Activated T-helper 1 cell treated with Interleukin-2 at 50 U/mL for 16 hours (primary cell): ENCODE measurements at places on chromosomes 7 and 10.

GRCh38 chr7:157768198-157768597 is 431.4 kb downstream of the DNAJB6 start:
- no peak for DNase-seq

GRCh38 chr10:128833671-128834070 is 633.4 kb upstream of the MGMT start:
- DNase-seq = no peak

DNA sequence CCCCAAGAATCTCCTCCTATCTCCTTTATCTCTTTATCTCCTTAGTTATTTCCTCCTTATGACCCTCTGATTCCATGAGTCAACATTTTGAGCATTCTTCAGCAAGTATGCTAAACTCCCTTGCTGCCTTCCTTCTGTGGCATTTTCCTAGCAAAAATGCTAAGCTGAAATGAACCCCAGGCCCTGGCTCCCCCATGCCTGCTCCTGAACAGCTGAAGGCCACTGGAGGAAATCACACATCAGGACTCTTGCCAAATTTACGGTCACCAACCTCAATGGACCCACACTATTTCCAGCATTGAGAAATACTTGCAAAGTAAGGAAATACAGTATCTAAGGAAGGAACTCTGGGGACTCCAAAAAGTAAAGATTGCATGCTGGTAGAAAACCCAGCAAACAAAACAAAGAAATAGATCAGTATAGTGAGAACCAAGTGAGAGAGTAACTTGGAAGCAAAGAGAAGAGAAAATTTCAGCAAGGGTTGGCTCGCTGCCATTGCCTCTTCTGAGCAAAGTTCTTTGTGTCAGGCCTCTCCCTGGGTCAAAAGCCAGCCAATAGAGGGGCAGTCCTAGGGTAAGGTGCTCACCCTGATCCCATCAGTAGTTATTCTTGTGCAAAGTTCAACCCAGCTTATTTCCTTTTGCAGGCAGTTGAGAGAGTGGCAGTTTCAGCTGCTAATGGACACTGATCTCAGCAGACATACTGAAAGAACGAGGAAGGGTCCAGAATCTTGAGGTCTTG is 5.1 kb upstream of the PLEKHS1 start:
- DNase-seq = no peak

DNA sequence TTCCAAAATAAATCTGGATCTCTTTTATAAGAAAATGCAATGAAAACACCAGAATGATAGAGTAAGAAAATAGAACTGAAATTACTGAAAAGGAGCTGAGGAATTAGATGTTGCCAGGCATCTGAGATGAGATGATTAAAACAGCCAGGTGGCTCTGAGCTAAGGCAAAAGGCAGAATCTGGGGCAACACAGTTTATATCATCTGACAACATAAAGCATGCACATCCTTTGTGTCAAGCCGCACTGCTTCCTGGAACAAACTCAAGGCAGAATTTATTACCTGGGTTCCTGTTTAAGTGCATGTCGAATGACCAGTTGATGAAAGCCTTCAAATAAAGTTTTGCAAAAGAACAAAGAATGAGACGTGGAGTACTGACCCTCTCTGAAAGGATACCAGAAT is 247.0 kb downstream of the SNX10 start:
- no peak for DNase-seq

DNA sequence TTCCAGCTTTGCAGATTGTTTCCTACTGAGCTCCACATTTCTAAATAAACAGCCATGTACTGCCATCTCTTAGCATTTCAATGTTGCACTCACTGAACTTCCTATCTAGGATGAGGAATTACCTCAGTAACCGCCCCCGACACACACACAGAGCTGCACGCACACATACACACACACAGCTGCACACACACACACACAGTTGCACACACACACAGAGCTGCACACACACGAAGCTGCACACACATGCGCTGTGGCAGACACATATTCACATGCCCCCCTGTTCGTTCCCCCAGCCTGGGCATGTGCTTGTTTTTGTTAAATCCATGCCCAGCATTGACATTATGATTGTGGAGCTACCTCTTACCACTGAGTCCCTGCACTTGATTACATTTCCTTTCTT is 39.6 kb upstream of the CNPY1 start:
- no peak for DNase-seq

GRCh38 chr7:30503274-30504212 is 1.1 kb downstream of the GGCT start:
- no peak for DNase-seq

GRCh38 chr10:52019077-52019555 is 295.0 kb upstream of the DKK1 start:
- DNase-seq = no peak

- DNase-seq = no peak
Observed at GRCh38 chr7:90311175-90311574, 9.9 kb downstream of the FAM237B start.

- DNase-seq = no peak
Observed at GRCh38 chr10:91974960-91975359, 51.4 kb downstream of the BTAF1 start.

- no peak for DNase-seq
Observed at GRCh38 chr7:113120647-113121046, 2.3 kb upstream of the SMIM30 start.

GRCh38 chr10:129909080-129909479 is 55.0 kb downstream of the EBF3 start:
- no peak for DNase-seq

DNA sequence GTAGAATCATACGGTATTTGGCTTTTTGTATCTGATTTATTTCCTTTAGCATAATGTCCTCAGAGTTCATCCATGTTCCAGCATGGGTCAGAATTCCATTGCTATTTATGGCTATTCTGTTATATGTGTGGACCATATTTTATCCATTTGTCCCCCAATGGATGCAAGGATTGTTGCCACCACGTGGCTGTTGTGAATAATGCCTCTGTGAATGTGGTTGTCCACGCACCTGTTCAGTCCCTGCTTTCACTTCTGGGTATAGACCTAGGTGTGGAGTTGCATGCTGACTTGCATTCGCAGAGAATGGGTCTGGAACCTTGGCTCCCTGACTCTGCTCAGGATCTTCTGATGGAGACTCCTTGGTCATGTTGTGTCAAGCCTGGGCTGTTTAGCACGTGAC is 199.9 kb downstream of the CAMK1D start:
- no peak for DNase-seq
